Cardiac muscle cell (in vitro differentiated cells and primary cell): ENCODE measurements at places on chromosomes 11 and 22.

- DNase-seq = peak; percentile 4
- H3K4me1 ChIP-seq = no peaks in the 10 kb centered on the region
- no peak overlapping the region for H3K4me3 ChIP-seq
Observed at GRCh38 chr11:116366980-116367645, 405.7 kb downstream of the BUD13 start.

GRCh38 chr11:70032470-70032795 is 45.7 kb upstream of the ANO1 start:
- H3K27me3 ChIP-seq = peaks cover 3% of the 10 kb centered on the region
- no peak overlapping the region for H3K27ac ChIP-seq
- DNase-seq = no peak
- no peak overlapping the region for H3K4me3 ChIP-seq
- H3K36me3 ChIP-seq = no peaks in the 10 kb centered on the region

DNA sequence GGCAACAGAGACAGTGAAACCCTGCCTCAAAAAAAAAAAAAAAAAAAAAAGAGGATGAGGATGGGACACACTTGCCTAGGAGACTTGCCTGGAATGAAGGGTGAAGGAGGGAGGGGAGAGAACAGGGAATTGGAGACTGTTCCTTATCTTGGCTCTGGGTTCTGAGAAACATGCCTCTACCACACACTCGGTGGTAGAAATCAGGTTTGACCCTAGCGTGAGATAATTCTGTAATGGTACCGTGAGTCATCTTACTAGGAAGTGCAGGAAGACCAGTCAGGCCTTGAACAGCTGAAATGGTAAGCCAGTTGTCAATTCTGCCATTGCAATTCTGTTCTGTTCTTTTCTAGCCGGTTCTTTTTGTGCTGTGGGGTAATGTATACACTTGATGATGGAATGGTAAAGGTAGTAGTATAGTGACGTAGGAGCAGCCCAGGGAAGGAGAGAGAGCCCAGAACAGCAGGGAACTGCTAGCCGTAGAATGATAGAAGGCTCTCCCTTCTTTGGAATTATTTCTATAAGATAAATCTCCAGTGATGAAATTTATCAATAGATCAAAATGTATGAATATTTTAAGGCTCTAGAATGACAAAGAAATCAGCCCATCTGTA is 3.9 kb upstream of the AMBRA1 start:
- peaks cover 6% of the 10 kb centered on the region for H3K4me1 ChIP-seq
- no peaks in the 10 kb centered on the region for H3K27me3 ChIP-seq
- no peak overlapping the region for H3K4me3 ChIP-seq
- DNase-seq = peak; percentile 53

GRCh38 chr11:23729088-23729487 is 767.8 kb upstream of the LUZP2 start:
- H3K27ac ChIP-seq = no peak overlapping the region
- DNase-seq = no peak
- no peaks in the 10 kb centered on the region for H3K4me1 ChIP-seq
- no peak overlapping the region for H3K4me3 ChIP-seq

DNA sequence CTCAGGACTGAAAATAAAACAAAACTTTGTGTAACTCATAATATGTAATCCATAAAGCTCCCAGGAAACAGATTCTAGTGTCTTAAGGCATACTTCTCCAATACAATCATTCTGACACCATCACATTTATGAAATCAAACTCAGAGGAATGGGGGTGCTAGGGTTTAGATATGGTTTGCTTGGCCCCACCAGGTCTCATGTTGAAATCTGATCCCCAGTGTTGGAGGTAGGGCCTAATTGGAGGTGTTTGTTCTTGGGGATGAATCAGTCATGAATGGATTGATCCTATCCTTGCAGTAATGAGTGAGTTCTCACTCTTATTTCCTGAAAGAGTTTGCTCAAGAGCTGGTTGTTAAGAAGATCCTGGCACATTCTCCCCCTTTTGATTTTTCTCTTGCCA is 380.9 kb downstream of the ETS1 start:
- H3K27ac ChIP-seq = no peak overlapping the region
- H3K4me3 ChIP-seq = no peak overlapping the region
- H3K36me3 ChIP-seq = no peaks in the 10 kb centered on the region
- DNase-seq = no peak
- no peaks in the 10 kb centered on the region for H3K4me1 ChIP-seq

- H3K4me1 ChIP-seq = peaks cover 8% of the 10 kb centered on the region
- H3K36me3 ChIP-seq = peaks cover 17% of the 10 kb centered on the region
- no peak for DNase-seq
- H3K4me3 ChIP-seq = no peak overlapping the region
- peak overlapping the region; percentile 62 for H3K27ac ChIP-seq
Observed at GRCh38 chr11:69086152-69087132, 37.7 kb downstream of the TPCN2 start.

DNA sequence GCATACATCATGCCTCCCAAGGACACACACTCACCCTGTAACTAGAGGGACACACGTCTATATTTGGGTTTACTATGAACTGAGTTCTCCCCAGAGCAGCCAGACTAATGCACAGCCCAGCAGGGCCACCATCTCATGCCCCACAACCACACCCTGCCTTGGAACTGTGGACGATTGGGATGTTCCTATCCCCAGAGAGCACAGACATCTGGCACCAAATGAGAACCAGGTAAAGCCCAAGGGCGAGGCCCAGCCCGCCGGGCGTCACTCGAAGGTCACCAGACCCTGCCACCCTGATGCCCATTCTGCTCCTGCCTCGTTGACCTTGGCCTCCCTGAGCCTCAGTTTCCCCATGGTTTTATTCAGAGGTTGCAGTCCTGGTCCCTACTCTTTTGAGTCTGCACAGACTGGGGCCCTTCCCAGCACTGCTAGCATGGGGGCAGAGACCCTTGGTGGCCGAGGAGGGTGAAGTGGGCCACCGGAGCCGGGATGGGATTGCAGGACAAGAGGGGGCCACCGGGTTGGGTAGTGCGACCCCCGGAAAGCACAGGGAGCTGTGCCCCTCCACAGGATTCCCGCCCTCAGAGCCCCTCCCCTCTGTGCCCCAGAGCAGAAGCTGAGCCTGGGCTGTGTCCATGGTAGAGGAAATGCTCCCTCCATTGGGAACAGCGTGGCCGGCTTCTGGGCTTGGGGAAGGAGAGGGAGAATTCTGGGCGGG is 56.8 kb downstream of the IGLL5 start:
- H3K4me3 ChIP-seq = no peak overlapping the region
- no peaks in the 10 kb centered on the region for H3K27me3 ChIP-seq
- DNase-seq = no peak
- H3K4me1 ChIP-seq = no peaks in the 10 kb centered on the region

- H3K4me3 ChIP-seq = no peak overlapping the region
- H3K36me3 ChIP-seq = no peaks in the 10 kb centered on the region
- H3K27me3 ChIP-seq = no peaks in the 10 kb centered on the region
- no peak for DNase-seq
- no peak overlapping the region for H3K27ac ChIP-seq
Observed at GRCh38 chr11:58289266-58289665, 21.2 kb upstream of the OR10W1 start.

DNA sequence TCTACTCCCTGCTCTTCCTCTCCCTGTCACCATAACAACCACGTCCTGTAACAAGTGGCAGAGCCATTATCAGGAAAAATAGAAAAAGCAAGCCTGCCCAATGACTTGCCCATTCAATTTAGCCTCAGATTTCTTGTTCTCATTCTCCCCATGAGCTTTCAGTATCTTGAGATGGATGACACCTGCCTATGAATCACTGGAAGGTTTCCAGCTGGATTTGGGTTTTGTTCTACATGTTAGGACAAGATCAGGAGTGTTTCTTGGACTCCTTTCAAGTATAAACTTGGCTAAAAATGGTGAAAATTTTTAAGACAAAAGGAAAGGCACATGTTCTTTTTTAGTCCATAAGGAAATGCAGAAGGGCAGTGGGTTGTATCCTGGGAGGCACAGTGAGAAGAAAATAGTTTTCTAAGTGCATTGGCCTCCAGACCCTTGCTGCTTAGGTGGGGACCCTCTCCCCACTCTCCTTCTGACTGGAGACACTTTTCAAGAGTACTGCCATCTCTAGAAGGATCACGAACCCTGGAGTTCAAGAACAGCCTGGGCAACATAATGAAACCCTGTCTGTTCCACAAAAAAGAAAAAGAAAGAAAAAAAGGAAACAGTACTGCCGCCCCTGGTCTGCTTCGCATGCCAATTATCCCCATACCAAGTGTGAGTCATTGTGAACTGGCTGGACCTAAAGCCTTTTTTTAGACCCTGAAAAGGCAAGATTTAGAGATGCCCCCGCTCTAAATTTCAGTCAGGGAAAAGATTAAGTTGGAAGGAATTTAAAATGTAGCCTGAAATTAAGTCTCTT is 51.0 kb downstream of the MTNR1B start:
- H3K36me3 ChIP-seq = no peaks in the 10 kb centered on the region
- no peak overlapping the region for H3K4me3 ChIP-seq
- DNase-seq = peak; percentile 81
- H3K4me1 ChIP-seq = no peaks in the 10 kb centered on the region
- no peak overlapping the region for H3K27ac ChIP-seq

DNA sequence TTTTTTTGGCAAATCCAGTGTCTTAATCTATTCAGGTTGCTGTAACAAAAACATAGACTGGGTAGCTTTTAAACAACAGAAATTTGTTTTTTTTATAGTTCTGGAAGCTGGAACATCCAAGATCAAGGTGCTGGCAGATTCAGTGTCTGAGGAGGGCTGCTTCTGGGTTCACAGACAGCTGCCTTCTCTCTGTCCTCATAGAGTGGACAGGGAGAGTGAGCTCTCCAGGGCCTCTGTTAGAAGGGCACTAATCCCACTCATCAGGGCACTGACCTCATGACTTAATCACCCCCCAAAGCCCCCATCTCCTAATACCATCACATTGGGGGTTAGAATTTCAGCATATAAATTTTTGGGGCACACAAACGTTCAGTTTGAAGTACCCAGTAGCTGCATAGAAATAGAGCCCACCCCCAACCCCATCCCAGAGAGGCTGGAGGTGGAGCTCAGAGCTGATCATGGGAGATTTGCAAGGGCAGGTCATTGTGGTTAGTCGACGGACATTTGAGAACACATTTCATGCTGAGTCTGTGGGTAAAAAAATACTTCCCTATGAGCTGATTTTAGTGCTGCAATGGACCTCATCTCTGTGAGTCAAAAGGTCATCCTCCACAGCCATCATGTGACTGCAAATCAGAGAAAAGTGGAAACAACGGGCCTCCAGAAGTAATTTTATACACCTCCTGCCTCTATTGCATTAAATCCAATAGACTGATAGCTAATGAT is 203.1 kb upstream of the CADM1 start:
- no peak for DNase-seq
- no peak overlapping the region for H3K27ac ChIP-seq
- no peak overlapping the region for H3K4me3 ChIP-seq
- H3K27me3 ChIP-seq = no peaks in the 10 kb centered on the region
- H3K36me3 ChIP-seq = no peaks in the 10 kb centered on the region
- no peaks in the 10 kb centered on the region for H3K4me1 ChIP-seq

DNA sequence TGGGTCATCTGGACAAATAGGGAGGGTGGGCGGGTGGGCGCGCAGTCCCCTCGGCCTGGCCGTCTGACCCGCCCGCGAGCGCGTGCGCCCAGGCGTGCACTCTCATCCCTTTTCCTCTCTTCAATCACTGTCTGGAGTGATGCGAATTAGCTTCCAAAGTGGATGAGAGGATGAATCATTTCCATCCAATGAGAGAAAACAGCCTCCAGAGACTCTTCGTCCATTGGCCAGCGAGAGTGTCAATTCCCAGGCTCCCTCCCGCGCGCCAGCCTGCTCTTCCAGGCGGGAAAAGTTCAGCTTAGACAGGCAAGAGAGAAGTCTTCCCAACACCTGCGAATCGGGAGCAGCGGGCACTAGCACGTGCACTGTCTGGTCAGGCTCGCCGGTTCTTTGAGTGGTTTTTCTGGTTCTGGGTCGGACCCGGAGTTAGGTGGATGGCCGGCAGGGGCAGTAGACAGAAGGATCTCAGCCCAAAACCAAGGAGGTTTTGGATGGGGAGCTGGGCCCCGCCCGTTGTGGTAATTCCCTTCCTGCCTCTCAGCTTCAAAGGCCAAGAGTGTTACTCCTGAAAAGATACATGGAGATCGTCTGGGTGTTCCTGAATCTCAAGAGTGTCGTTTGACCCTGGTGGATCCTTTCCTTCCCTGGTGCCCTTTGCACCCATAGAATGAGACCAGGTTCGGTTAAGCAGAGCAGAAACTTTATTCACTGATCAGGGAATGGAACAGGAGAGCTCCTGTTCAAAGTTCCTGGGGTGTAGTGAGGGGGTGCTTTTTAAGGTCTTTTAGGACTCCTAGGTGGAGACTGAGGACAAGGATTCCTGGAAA is 33.4 kb upstream of the GLYATL1 start:
- peak; percentile 89 for DNase-seq
- H3K27ac ChIP-seq = no peak overlapping the region
- H3K4me1 ChIP-seq = no peaks in the 10 kb centered on the region
- no peaks in the 10 kb centered on the region for H3K36me3 ChIP-seq
- H3K4me3 ChIP-seq = peak overlapping the region; percentile 26

- no peak overlapping the region for H3K4me3 ChIP-seq
- peak; percentile 90 for DNase-seq
- H3K36me3 ChIP-seq = peaks cover 3% of the 10 kb centered on the region
- peak overlapping the region; percentile 3 for H3K27ac ChIP-seq
- no peaks in the 10 kb centered on the region for H3K27me3 ChIP-seq
Observed at GRCh38 chr11:69670158-69670845, 4.9 kb downstream of the LTO1 start.

DNA sequence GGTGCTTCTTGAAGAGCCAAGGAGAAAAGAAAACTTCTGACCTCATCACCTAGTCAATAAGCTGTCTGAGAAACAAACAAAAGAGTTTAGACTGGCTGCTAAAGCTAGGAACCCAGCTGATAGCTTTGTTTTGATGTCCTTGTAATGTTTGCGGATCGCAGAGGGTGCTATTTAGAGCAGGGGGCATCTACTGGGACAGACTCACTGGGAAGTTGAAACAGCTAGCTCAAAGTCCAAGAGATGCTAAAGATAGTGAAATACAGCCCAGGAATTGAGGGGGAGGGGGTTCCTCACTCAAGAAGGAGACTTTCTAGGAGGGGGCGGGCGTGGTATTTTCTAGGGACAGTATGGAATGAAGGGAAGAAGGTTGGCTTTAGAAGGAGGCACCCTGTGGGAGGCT is 18.9 kb downstream of the ZBTB16 start:
- no peak overlapping the region for H3K27ac ChIP-seq
- no peak overlapping the region for H3K4me3 ChIP-seq
- H3K4me1 ChIP-seq = peaks cover 36% of the 10 kb centered on the region

DNA sequence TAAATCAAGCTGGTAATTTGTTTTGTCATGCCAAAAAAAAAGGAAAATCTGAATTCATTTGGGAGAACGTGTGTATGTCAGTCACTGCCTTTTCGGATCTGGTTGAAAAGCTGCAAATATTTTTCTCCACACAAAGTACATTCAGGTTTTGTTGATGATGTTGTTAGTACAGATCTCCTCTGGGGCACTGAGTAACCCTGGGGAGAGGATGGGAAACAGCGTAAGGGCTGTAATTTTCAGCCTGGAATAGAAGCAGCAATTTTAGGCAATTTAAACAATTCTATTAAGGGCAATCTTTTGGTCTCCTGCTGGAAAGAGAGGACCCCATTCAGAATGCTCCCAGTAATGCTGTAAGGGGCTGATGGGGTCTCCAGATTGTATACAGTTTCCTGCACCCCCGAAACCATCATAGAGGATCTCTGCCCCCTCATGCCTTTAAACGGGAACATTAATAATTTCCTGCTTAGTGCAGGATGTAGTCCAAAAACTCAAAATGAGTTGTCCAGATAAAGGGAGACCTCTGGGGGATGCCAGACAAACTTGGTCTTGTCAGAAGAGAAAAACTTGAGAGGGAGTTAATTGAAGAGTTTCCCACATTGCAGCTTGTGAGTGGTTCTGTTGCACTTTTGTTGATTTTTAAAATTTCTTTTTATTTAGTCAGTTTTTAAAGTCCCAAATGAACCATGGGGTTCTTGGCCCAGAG is 132.3 kb downstream of the COMMD9 start:
- no peaks in the 10 kb centered on the region for H3K36me3 ChIP-seq
- no peak overlapping the region for H3K27ac ChIP-seq
